Activated T-helper 1 cell treated with anti-CD3 and anti-CD28 coated beads, Interleukin-2, amount 50 U/mL, for 16 hours (primary cell): ENCODE measurements at places on chromosomes 4 and X.
A peak's percentile ranks its signal among the peaks of the same experiment; 100 is the strongest.

- peak; percentile 17 for DNase-seq
Measured at GRCh38 chr4:168831919-168832762, 177.9 kb downstream of the CBR4 start.

GRCh38 chrX:36314303-36314702 lies 394.8 kb downstream of the CFAP47 start:
- DNase-seq, result no peak

DNA sequence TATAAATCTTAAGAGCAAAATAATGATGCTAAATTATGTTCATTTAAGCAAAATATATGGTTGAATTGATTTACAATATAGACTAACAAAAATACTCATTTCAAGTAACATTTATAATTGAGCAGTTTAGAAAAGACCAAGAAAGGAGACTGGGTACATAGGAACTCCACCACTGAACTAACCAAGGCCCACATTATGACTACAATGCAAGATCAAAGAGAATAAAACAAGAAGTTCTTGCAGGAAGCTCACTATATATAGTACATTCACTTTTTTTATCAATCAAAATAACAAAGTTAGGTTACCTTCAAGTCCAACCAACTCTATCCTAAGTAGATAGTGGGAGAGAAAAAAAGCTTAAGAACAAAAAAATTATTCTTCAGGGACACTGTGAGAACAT lies 8.0 kb downstream of the CHIC2 start:
- DNase-seq, result no peak

- DNase-seq, result no peak
Measured at GRCh38 chr4:153154007-153154975, 50.0 kb upstream of the TRIM2 start.

- DNase-seq, result no peak
Measured at GRCh38 chr4:7191546-7192251, 639 bp upstream of the SORCS2 start.

GRCh38 chr4:102604222-102604940 lies 103.2 kb downstream of the NFKB1 start:
- no peak for DNase-seq

- DNase-seq, result no peak
Measured at GRCh38 chr4:23814996-23815660, 74.7 kb downstream of the PPARGC1A start.

- DNase-seq, result no peak
Measured at GRCh38 chr4:185235843-185236503, 26.6 kb downstream of the SNX25 start.
